Astrocyte (in vitro differentiated cells and primary cell): ENCODE measurements at places on chromosomes 2 and 18. TPM values are rescaled to one million over a fixed set of nuclear protein-coding genes. Genes with fewer than 3 reads are reported as not detected.

- DNase-seq = no peak
These were observed 121.4 kb upstream of the HDAC4 start for GRCh38 chr2:239522002-239522739.

GRCh38 chr2:113712941-113713340 is 43.5 kb downstream of the SLC35F5 start:
- DNase-seq = no peak

DNA sequence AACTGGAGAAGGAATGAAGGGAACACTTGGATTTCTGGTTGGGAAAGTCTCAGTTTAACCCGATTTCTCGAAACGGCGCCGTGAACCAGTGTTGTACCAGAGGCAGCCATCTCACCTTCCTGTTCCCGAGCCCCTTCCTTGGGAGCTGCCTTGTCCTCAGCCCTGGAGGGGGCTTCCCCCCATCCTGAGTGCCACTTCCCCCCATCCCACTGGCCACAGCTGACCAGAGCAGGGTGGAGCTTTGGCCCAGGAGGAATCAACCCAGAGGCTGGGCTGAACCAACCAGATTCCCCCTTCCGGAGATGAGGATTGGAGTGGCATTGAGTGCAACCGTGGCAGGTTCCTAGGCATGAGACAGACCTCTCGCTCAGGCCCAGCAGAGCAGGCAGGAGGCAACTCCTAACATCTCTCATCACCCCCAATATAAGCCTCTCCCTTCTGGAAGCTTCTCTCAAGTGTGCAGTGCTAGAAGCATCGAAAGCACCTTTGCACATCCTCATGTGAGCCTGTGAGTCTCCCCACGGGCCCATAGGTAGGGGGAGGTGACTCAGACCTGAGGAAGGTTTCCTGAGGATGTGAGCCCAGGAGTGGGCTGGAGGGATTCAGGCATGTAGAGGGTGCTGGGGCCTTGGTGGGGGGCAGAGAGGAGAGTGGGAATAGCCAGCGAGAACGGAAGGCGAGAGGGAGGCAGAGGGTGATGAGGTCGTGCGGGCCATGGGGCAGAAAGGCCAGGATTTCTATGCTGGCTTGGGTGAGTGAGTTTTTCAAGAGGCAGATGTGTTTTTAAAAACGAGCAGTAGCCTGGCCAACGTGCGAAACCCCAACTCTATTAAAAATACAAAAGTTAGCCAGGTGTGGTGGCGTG is 11.9 kb downstream of the NGEF start:
- DNase-seq = no peak

- DNase-seq = no peak
These were observed 484.2 kb downstream of the DLGAP1 start for GRCh38 chr18:3970929-3971328.

- peak; percentile 75 for DNase-seq
These were observed 27.4 kb upstream of the EIF2AK3 start for GRCh38 chr2:88654714-88655113.

The PAX8 gene
- total RNA-seq = 0.48 and 1.2 TPM in 2 replicates

The PAIP2B gene
- 1.7 TPM in 2 replicates for total RNA-seq

DNA sequence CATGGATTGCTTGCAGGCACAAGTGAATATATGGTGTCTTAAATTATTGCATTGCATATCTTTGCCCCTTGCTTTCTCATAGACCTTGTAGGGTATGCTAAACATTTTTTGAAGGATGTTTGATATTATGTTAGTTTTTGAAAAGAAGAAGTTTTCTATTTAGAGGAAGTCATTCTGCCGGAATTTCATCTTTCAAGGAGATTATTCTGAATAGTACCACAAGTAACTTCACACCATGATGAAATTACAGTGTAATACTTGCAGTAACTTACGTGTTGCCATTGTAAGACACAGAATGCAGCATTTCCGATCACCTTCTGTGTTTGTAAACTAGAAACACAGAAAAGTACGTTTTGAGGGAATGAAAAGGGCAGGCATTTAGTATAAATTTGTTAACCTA is 71.9 kb downstream of the ACVR2A start:
- no peak for DNase-seq

The PRKAG3 gene
- total RNA-seq = not detected in 2 replicates

The LYG2 gene
- not detected in 2 replicates for total RNA-seq

- no peak for DNase-seq
These were observed 41.6 kb downstream of the NDC80 start for GRCh38 chr18:2612996-2613395.

The XRCC5 gene
- total RNA-seq = 237 and 249 TPM in 2 replicates

The PLCD4 gene
- 0.86 and 0.89 TPM in 2 replicates for total RNA-seq

The FOXI3 gene
- 0.60 and 2.3 TPM in 2 replicates for total RNA-seq

- no peak for DNase-seq
These were observed 1269.4 kb upstream of the CHAC2 start for GRCh38 chr2:52498077-52498750.

DNA sequence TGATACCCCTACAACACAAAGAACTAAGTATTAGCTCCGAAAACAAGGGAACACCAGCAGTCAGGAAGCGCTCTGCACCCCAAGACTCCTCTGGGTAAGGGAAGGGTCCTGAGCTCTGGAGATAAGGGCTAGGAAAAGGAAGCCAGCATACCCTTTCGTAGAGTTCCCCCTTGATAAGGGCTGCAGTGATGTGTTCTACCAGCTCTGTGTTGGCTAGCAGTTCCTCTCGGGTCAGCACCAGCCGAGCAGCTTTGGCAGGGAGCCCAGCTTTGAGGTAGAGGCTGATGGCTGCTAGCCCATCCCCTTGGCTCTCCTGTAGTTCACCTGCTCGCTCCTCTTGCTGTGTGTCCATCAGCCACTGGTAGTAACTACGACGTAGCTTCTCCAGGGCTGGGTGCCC is 18.9 kb downstream of the KRTCAP3 start:
- no peak for DNase-seq
